ENCODE measurements at places on chromosomes 5 and 9.

GRCh38 chr9:94990897-94991561 is 264.5 kb downstream of the AOPEP start:
- DNase-seq = no peak

GRCh38 chr5:66922881-66923280 is 273.7 kb downstream of the CD180 start:
- no peak for DNase-seq

GRCh38 chr9:107183176-107183575 is 99.9 kb upstream of the RAD23B start:
- no peak for DNase-seq

DNA sequence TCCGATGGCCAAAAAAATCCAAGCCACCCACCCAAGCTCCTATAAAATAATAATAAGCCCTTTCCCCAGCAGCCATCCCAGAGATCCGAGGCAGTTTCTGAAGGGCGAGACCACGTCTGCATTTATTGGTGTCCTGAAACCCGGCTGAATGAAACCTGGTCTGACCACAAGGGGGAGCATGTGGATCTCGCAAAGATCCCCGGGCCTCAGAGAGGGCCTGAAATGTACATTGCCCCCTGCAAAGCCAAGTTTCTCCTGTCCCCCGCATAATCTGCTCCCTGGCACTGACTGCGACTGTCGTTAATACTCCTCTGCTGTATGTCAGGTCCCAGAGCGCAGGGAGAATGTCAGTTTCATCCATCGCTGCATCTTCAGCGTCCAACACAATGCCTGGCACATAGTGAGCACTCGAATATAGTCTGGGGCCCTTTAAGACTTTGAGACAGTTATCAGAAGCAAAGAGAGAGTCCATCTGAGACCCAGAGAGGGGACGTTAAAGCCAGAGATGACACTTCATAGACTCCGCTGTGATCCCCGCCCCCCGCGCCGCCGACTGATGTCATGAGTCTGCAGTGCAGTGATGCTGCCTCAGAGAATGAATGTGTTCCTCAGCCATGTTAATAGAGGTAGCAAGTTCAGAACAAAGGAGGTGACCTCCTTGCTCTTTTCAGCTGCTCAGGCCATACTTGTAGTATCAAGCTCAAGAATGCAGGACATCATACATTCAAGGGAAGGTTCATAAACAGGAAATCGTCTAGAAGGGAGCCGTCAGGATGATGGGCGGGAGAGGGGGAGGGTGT is 74.5 kb upstream of the BARHL1 start:
- peak; percentile 51 for DNase-seq

DNA sequence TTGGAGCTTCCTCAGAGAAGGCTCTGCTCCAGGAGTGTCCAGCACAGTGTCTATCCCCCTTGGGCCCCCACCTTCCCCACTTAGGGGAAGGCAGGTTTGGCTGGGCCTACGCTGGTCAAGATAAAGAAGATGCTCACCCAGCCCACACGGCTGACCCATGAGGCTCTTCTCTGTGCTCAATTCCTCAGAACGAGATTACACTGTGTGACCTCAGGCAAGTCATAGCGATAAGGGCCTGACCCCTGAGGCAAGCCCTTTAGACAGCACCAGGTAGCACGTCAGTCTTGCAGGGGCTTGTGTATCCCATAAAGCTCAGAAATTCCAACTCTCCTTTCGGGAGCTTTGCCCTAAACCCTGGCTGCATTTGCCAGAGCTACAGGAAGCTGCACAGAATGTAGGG is 32.6 kb downstream of the CORO2A start:
- DNase-seq = no peak

GRCh38 chr9:13295556-13295955 is 16.1 kb upstream of the MPDZ start:
- DNase-seq = no peak

- no peak for DNase-seq
Measured at GRCh38 chr5:176418251-176418650, 1.9 kb upstream of the CLTB start.

- DNase-seq = no peak
Measured at GRCh38 chr5:34533582-34534522, 122.3 kb upstream of the RAI14 start.

- DNase-seq = no peak
Measured at GRCh38 chr5:5350101-5350500, 72.4 kb upstream of the ICE1 start.

DNA sequence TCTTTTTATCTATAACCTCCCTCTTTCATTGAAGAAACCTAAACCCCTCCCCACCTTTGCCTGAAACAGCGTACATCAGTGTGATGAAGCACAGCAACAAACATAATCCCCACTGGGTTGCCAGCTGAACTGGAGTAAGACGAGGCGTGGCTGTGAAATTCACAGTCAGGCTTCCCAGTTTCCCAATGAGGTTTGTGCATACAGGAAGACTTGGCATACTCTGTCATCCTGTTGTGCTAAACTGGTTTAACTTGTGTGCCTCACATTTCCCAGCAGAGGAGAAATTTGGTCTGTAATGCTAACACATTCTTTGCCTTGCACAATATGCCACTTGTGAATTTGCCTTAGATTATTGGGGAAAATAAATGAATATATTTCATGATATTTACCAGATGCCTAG is 121.5 kb downstream of the SV2C start:
- no peak for DNase-seq

DNA sequence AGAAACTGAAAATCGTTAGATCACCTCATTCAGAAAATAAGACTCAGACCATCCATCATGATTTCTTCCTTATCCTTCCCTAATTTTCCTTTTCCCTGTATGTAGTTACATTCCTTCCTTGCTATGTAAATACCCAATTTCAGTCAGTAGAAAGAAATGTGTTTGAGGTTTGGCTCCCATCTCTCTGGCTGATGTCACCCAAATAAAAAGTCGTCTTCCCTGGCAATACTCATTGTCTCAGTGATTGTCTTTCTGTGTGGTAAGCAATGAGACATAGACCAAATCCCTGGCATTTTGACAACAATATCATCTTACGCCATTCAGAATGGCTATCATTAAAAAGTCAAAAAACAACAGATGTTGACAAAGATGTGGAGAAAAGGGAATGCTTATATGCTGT is 303.9 kb upstream of the EDIL3 start:
- DNase-seq = no peak

GRCh38 chr9:21672761-21673160 is 129.7 kb upstream of the MTAP start:
- no peak for DNase-seq

DNA sequence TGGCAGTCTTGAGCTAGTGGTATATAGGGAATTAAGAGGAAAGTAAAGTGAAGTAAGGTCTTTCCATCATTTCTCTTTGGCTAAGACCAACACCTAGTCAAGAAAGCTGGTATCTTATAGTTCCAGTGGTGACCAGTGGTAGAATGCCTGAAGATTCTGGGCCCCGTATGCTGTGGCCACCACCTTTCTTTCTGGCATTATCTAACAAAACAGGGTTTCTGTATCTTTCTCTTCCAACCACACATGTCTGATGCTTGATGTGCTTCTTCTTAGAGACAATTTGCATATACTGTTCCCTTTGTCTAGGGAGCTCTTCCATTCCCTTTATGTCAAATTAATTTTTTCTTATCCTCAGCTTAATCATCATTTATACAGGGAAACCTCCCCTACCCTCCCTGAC is 109.9 kb upstream of the SSBP2 start:
- DNase-seq = no peak

DNA sequence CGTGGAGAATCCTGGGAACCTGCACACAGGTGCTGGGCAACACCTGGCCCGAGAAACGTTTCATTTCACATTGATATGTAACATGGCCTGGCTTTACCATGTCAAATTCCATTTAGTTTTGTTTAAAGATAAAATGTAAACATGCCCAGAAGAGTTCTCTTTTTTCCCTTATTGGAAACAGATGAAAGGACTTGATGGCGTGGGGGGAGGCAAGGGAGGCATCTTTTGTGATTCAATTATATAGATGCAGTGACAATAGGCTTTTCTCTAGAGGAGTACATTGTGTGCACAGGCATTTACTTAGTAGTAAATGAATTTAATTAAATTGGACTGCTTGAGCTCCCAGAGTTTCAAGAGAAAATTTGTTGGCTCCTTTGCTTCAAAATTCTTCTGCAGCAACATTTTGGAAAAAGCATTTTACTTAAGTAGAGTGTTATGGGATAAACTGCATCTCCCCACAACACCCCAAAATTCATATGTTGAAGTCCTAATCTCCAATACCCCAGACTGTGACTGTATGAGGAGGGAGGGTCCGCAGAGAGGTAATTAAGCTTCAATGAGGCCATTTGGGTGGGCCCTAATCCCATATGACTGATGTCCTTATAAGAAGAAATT is 254.3 kb upstream of the NFIL3 start:
- DNase-seq = no peak

GRCh38 chr5:113100981-113101380 is 124.4 kb downstream of the DCP2 start:
- DNase-seq = no peak

DNA sequence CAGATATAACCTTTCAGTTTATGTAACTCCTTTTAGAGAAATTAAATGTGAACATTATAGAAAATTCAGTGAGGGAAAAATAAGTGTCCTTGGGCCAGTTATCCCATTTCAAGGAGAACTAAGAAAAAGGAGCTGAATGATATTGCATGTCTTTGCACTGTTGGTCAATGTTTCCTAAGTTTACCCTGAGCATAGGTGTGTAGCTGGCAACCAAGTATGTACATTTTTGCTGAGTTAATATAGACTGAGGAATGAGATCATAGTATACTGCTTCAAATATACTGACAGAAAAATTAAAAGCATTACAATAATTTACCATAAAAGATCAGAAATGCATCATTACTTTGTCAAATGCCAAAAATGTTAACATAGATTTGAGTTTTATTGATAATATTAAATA is 2128.7 kb upstream of the C9orf72 start:
- DNase-seq = no peak

DNA sequence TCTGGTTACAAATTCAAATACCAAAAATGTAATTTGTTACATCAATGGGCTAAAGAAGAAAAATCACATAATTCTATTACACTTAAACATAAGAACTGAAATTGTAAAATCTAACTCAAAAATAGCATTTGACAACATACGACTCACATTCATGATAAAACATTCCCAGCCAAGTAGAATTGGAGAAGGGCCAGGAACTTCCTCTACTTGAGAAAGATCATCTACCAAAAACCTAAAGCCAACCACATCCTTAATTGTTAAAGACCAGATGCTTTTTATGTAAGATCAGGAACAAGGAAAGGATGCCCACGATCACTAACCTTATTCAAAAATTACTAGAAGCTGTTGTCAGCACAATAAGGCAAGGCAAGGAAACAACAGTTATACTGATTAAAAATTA is 1819.8 kb upstream of the C9orf72 start:
- no peak for DNase-seq

- DNase-seq = no peak
Measured at GRCh38 chr5:178642351-178642909, 15.6 kb upstream of the CLK4 start.

DNA sequence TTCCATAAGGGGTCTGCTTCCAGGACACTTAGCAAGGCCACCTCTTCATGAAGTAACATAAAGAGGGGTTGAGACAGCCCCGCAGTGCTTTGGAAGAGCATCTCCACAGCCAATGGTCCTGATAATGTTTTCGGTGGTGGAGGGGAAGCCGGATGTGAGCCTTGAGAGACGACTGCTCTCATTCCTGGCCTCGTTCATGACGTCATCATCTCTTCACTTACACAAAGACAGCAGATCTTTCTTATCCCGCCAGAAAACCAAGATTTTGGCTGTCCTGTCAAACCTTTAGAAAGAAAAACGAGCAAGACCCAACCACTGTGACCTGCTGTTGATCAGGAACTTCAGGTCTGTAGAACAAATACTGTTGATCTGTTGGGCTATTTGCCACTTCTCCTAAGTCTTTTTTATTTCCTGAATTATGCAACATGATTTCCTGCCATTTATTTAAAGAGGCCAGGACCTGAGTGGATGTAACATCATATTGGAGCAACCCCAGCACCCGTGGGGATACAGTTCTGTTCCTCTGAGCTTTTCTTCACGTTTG is 89.0 kb upstream of the IRX2 start:
- DNase-seq = no peak

GRCh38 chr5:173782671-173783101 is 105.5 kb upstream of the CPEB4 start:
- DNase-seq = no peak

- DNase-seq = peak; percentile 67
Measured at GRCh38 chr9:124894741-124895170, 32.8 kb downstream of the ARPC5L start.

DNA sequence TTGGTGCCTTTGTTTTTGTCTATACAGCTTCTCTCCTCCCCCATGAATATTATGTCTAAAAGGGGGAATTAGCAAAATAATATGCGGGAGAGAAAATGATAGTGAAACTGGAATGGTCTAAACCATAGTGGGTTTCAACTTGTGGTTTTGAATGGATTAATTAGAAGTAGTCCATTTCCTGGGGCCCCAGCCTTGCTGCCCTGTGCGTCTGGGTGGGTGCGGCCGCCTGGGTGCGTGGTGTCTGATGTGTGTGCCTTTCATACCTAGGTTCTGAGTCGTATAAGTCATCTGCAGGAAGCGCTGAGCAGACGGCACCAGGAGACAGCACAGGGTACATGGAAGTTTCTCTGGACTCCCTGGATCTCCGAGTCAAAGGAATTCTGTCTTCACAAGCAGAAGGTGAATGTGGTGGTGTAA is 120.0 kb upstream of the CACNA1B start:
- DNase-seq = no peak

GRCh38 chr9:101038488-101038887 is 10.0 kb downstream of the PLPPR1 start:
- no peak for DNase-seq

GRCh38 chr9:28981129-28981528 is 1407.8 kb upstream of the C9orf72 start:
- DNase-seq = no peak

GRCh38 chr5:55441107-55441771 is 93.5 kb downstream of the PLPP1 start:
- DNase-seq = no peak

DNA sequence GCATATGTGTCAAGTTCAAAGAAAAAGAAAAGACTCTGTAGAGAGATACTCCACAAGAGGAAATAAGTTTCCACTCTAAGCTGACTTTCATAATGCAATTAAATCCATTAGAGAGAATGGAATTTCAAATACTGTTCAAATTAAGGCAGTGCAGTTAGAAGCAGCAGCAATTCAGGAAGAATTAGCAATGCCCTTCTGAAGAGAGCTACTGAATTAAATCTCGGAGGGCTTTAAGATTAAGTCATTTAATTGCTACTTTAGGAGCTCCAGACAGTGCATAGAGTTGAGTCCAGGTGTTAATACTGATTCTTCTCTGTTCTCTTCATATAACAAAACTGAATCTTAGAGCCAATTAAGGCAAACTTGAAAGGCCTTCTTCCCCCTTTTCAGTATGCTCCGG is 8.5 kb downstream of the CDH12 start:
- DNase-seq = no peak

DNA sequence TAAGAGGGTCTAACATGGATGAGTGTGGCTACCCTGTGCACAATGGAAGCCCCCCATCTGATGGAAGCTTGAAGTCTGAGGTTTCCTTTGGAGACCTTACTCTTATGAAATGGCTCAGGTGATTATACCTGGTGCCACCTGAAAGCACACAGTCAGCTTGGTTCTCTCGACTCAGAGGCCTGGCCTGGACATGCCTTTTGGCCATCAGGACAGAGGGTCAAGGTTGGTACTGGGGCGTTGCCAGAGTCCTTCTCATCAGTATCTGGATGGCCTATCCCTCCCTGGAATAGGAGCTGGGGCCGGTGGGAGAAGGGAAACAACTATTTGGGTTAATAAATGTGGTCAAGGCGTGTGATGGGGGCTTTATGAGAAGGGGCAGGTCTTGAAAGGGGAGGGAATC is 48.9 kb downstream of the COL27A1 start:
- no peak for DNase-seq

Measured in T-helper 2 cell (primary cell).